NCI-H1417 (cell line): ENCODE measurements at places on chromosomes 5 and 9.

DNA sequence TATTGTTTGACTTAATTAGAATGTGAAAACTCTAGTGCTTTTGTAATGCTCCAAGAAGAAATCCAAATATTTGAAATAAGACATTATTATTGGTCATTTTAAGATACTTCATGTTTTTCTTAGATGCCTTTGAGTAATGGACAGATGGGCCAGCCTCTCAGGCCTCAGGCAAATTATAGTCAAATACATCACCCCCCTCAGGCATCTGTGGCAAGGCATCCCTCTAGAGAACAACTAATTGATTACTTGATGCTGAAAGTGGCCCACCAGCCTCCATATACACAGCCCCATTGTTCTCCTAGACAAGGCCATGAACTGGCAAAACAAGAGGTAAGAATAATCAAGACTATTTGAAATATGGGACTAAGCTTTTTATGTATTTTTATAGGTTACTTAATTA lies 69.2 kb upstream of the SREK1 start:
- DNase-seq: peak; percentile 29

DNA sequence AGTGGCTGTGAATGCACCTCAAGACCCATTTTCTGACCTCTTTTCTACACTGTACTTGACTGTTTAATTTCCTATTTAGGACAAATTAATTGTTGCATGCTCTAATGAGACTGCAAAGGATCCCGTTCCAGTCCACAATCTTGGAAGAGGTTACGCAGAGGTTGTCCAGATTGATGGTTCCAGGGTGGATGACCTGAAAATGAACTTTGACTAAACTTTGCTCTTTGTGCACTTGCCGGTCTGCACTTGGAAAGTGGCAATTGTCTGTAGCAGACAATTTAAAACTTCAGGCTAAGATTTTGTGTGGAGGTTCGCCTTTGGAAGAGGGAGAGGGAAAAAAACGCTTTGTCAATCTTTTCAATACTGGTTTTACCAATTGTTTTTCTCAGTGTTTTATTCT lies 267.8 kb downstream of the TMEM161B start:
- DNase-seq: no peak

DNA sequence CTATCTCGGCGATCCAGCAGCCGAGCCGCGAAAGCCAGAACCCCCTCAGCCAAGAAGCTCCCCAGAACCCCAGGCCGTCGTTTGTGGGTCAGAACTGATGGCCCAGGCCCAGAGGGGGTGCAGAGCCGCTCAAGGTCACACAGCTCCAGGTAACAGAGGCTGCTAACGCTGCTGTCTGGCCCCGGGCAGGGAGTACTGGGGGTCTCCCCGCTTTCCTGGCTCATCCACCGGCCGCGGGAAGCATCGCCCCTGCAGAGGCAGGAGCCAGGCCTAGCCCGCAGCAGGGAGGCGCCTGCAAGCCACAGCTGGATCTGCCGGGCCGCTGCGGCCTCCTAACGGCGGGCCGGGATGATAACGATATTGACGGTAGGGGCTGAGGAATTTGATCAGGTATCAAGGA lies 39.4 kb upstream of the CTSV start:
- DNase-seq: no peak

DNA sequence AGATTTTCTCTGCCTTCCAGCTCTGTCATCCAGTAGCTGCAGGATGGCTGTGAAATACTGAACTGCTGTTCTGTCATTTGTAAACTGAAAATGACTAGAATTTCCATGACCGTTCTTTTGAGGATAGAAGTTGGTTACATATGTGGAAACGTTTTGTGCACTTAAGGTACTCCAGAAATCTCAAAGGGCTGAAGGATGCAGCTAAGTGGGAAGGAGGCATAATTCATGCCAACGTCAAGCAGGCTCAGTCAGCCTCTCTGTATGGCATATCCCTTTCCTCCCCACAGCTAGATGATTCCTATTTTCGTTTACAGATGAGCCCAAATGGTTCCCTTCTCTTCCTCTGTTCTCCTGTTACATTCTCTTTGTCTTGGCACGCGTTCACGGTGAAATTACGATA lies 257.6 kb downstream of the FBXL7 start:
- DNase-seq: no peak
